Lung microvascular endothelial cell (primary cell): ENCODE measurements at places on chromosomes 3 and 15. TPM values are rescaled to one million over a fixed set of nuclear protein-coding genes. Genes with fewer than 3 reads are reported as not detected.

GRCh38 chr3:108393128-108393900 lies 97.0 kb downstream of the HHLA2 start:
- no peak for DNase-seq

- DNase-seq: peak; percentile 95
These were observed 303.9 kb upstream of the RASGRP1 start for GRCh38 chr15:38868326-38869114.

Gene ITIH3
- total RNA-seq: 0.22 and 0.60 TPM in 2 replicates

GRCh38 chr3:10280571-10280970 lies 12.2 kb downstream of the GHRL start:
- DNase-seq: no peak

Gene CTXN2
- not detected in 2 replicates for total RNA-seq

DNA sequence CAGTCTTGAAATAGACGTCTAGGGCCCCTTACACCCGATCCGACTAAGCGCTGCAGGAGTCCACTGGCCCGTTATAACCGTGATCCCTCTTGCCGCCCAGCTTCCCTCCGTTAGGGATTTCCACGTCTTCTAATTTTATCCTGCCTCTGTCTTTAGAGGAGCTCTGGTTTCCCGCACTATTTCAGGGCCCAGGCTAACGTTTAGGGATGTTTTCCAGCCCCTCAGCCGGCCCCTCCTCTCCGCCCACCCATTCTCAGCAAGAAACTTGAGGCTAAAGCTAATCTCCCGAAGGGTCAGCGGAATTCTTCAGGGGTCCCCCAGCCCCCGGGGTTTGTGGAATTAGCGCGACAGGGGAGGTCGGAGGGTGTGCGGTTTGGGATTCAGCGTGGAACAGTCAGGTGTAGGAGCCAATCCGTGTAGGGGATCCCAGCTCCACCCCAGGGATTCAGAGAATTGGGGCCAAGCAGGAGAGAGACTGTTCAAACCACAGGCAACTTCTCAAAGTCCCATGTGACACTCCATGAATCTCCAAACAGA lies 1.6 kb downstream of the PTX3 start:
- peak; percentile 49 for DNase-seq

DNA sequence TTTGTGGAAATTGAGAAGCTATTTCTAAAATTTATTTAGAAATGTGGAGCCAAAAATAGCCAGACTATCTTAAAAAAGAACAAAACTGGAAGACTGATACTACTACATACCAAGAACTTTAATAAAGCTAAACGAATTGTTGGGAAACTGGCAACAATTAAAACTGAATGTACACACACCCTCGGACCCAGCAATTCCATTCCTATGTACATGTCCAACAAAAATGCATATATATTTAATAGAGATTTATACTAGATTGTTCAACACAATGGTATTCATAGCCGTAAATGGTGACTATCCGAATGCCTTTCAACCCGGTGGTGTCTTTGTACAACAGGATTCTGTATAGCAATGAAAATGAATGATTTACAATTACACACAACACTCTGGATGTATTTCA lies 136.5 kb upstream of the RASGRP1 start:
- DNase-seq: no peak

- DNase-seq: no peak
These were observed 62.7 kb downstream of the SCN5A start for GRCh38 chr3:38586546-38587520.
